ENCODE measurements at places on chromosomes 12 and 14. TPM values are rescaled to one million over a fixed set of nuclear protein-coding genes. Genes with fewer than 3 reads are reported as not detected.

Gene MANSC4
- not detected for total RNA-seq

Gene KIF26A
- 32.6 TPM for total RNA-seq

Gene CYP27B1
- not detected for total RNA-seq

Gene KCNMB4
- total RNA-seq = 3.4 TPM

Gene SLCO1B1
- not detected for total RNA-seq

DNA sequence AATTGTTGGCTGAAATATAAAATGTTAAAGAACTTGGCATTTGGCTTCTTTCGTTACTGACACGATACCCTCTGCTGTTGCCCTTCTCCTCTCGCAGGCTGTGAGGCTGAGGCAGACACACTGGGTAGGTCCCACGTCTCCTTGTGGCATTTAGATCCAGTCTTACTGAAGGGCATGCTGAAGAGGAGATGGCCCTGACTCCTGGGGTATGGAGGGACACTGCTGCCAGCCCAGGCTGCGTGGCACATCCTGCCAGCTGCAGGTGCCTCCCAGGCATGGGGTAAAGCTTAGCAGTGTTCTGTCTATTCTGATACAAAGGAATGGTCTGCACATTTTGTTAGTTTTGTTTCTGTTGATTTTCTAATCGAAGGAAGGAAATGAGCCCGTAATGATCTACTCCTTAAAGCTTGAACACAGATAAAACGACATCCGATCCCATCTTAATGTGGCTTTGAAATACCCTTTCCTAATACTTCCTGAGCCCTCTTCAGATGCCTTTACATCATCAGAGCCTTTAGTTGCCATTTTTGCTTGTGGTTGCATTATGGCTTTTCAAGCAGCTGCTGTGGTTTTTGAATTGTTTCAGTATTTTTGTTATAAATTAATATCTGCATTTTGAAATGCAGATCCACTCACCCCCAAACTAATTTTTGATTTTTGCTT lies 61.1 kb downstream of the WDR20 start:
- no peak for DNase-seq

DNA sequence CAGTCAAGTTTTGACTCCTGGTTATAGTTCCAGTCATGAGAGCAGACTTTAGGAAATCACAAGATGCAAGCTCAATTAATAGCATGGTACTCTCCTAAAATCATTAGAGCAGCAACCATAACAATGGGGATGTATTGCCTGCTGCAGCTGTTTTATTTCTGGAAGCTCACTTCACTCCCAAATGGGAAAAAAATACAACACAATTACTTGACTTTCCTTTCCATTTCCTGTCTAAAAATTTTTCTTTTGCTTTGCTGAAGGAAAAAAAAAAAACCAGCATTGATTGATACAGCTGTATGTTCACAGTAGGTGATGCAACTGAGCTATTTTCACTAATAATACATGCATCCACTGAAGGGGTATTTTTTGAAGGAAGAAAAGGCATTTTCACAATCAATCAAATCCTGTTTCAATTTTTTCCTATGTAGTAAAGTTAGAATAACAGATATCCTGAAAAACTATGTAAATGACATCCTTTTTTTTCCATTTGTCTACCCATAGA lies 143.9 kb upstream of the NOVA1 start:
- DNase-seq = no peak

- no peak for DNase-seq
These were observed 74.3 kb upstream of the PRMT8 start for GRCh38 chr12:3416670-3417069.

- no peak for DNase-seq
These were observed 29.4 kb downstream of the BCAT1 start for GRCh38 chr12:24919346-24920001.
